ENCODE measurements at places on chromosomes 3 and 15. TPM values are rescaled to one million over a fixed set of nuclear protein-coding genes. Genes with fewer than 3 reads are reported as not detected.

Gene CKMT1B
- total RNA-seq: 98.6 TPM

DNA sequence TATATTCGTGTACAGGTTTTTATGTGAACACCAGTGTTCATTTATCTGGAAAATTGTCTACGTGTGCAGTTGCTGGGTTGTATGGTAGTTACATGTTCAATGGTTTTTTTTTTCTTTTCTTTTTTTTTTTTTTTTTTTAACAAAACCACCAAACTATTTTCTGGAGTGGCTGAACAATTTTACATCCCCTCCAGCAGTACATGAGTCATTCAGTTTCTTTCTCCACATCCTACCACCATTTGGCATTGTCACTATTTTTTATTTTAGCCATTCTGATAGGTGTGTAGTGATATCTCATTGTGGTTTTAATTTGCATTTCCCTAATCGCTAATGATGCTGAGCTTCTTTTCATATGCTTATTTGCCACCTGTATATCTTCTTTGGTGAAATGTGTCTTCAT, 256.3 kb upstream of the EOMES start:
- DNase-seq: no peak

DNA sequence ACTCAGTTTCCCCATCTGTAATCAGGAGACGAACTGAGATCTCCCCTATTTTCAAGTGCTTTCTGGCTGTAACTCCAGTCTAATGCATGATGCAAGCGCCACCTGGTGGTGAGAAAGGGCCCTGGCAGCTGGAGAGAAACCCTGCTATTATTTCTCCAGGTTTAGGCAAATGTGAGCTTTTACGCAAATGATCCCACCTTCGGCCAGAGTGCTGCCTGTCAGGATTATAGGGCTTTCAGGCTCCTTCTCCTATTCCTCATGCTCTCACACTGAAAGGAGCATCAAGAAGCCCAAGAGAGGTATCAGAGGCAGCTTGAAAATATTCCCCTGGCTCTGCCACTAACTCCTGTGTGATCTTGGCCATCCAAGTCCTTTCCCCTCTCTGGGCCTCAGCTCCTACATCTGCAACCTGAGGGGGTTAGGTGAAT, 93.9 kb upstream of the RASGRF1 start:
- peak; percentile 90 for DNase-seq

Gene ANKUB1
- total RNA-seq: 1.4 TPM

Gene TUSC7
- total RNA-seq: not detected

- no peak for DNase-seq
Measured at GRCh38 chr3:50157827-50158529, 2.9 kb downstream of the SEMA3F start.

GRCh38 chr3:141476033-141476432, 10.8 kb upstream of the RASA2 start:
- no peak for DNase-seq

DNA sequence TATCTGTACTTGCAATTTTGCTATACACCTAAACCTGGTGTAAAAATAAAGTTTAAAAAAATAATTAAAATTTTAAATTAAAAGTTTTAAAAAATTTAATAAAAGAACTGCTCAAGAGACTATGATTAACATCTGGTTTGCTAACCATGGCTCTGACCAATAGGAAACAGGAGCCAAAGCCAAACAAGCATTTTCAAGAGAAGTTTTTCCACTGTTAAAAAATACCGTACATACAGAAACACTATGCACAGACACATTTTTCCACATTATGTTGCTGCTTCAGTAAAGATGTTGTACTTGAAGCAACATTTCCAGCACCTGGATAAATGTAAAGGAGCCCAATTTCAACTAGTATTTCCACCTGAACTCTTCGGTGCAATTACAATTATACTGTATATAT, 543.9 kb upstream of the NAALADL2 start:
- DNase-seq: no peak

GRCh38 chr3:187736418-187736871, 8.8 kb downstream of the BCL6 start:
- no peak for DNase-seq

DNA sequence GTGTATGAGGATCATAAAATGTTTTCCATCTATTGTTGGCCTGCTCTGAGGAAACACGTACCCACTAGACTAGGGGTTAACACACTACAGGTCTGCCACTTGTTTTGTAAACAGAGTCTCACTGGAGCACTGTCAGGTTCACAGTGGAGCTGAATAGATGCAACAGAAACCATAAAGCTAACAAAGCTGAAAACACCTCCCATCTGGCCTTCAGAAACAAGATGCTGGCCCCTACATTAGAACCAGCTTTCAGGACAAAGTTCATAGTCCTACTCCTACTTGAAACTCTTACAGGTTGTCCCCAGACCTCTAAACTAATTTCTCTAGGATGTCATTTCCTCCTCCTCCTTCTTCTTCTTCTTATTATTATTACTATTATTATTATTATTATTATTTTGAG, 42.3 kb downstream of the SNX4 start:
- DNase-seq: no peak

- no peak for DNase-seq
Measured at GRCh38 chr3:108067768-108068167, 23.1 kb downstream of the CD47 start.

- DNase-seq: no peak
Measured at GRCh38 chr3:42763021-42763420, 10.0 kb downstream of the CCDC13 start.

DNA sequence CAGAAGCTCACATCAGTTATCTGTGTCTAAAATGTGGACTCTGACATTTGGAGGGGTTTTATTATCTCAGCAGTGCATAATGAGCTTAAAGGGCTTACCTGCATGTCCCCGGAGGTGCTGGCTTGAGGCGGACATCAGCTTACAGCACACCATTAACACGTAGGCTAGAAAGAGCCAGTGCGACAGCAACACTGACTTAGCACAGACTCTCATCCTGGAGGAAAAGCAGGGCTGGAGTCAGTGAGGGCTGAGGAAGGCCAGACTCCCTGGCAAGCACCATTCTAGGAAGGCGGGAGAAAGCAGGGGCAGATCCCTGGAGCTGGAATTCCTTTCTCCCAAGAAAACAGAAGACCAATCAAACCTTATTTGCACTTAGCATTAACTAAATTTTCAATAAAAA, 51.7 kb downstream of the TAFA4 start:
- DNase-seq: no peak

Gene SPATA12
- total RNA-seq: not detected

DNA sequence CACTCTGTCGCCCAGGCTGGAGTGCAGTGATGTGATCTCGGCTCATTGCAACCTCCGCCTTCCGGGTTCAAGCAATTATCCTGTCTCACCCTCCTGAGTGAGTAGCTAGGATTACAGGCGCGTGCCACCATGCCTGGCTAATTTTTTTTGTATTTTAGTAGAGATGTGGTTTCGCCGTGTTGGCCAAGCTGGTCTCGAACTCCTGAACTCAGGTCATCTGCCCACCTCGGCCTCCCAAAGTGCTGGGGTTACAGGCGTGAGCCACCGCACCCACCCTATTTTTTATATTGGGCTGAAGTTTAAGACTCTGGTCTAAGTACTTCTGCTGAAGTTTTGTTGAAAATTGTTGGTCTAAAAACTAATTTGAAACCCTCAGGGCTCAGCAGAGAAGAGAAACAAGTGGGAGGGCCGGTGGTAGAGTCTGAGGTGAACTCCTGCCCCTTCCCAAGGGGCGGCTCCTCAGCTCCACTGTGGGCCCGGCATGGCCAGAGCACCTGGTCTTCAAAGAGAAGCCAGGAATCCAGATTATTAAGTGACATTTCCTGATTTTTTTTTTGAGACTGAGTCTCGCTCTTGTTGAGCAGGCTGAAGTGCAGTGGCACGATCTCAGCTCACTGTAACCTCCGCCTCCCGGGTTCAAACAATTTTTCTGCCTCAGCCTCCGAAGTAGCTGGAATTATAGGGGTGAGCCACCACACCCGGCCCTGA, 4.0 kb downstream of the HDAC11 start:
- no peak for DNase-seq

DNA sequence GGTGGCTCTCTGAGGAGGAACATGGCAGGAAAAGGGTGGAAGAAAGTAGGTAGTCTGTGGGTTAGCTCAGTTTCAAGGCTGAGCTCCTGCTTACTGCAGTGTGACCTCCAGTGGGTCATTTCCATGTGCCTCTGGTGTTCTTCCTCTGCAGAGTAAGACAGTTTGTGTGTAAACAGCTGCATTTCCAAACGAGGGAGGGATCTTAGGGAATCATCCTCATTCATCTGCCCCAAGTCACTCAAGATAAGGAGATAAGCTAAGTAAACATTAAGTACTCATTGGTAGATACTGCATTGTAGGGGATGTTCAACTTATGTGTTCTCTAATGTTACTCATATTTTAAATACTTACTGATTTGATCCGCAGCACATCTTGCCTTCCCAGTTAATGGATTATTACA, 83.6 kb downstream of the CLSTN2 start:
- no peak for DNase-seq

GRCh38 chr3:142875583-142876207, 13.2 kb downstream of the PCOLCE2 start:
- DNase-seq: no peak

DNA sequence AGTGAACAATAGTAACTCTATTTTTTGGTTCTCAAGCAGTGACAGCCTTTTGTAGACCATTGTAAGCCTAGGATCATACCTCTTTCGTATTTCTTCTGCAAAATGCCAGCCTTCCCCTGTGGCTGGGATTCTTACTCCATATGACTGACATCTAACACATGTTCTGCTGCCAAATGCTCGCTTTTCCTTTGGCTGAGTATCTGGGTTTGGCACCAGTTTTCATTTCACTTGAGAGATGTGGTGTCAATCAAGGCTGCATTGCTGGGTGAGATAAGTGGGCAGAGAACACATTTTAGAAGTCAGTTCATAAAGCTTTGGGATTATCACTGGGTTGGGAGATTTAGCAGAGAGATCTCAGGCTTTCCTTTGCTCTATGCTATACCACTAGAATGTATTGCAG, 514.7 kb upstream of the SGO1 start:
- DNase-seq: no peak

DNA sequence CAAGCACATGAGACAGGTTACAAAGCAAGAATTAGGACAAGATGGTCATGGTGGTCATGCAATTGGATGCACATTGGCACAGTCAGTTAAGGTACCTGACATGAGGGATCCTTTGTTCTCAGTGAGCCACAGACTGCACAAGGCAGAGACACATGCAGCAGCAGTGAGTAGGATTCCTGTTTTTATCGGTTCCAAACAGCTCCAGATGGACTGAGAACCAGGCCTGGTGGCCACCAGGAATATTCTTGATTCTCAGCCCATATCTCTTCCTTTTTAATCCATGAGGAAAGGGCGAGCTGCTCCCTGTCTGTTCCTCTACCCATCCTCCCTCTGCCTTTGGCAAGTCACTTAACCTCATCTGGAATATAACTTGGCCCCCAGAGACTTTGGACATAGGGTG, 410.8 kb downstream of the GAP43 start:
- DNase-seq: no peak

GRCh38 chr15:74384881-74385643, 17.6 kb upstream of the CYP11A1 start:
- no peak for DNase-seq

GRCh38 chr3:37053753-37054152, 60.4 kb downstream of the MLH1 start:
- DNase-seq: no peak

GRCh38 chr3:58568572-58569286, 8.5 kb downstream of the FAM107A start:
- DNase-seq: peak; percentile 75

GRCh38 chr3:191802671-191803070, 341.7 kb downstream of the PYDC2 start:
- no peak for DNase-seq

Gene SLC6A20
- 6.4 TPM for total RNA-seq

DNA sequence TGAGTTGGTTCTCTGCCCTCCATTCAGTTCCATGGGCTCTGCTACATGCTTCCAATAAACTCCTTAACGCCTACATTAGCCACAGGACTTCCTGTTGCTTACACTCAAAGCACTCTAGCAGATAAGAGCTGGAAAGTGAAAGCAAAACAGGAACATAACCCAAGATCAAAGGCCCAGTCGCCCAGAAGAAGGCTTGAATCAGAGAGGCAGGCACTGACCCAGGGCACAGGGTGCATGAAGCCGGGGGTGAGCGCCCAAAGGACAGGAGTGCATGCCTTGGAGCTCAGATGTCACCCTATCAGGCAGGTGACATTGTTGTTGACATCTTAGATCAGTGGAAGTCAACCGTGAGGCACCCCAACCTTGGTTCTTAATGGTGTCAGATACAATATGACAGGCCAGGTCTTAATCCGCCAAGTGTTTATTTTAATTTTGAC, 235.1 kb downstream of the UACA start:
- no peak for DNase-seq

Gene ARPP21
- 99.2 TPM for total RNA-seq

Gene CEMIP
- 10.5 TPM for total RNA-seq

DNA sequence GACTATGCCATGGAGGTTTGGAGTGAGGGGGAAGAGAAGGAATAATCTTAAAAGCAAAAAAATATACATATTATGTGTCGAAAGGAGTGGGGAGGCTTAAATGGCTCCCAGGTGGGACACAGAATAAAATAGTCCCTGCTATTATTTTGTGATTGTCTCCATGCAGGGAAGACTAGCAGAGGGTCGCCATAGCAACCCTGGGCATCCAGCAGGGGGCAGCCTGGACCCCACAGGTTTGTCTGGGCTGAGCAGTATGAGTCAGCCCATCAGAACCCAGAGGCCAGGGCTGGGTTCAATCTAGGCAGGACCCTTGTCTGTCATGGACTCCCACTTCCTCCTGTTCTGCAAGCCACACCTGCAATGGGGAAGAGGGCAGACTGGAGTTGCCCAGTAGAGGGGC, 17.6 kb upstream of the LINGO1 start:
- DNase-seq: no peak

Gene ADAMTSL3
- 12.6 TPM for total RNA-seq

DNA sequence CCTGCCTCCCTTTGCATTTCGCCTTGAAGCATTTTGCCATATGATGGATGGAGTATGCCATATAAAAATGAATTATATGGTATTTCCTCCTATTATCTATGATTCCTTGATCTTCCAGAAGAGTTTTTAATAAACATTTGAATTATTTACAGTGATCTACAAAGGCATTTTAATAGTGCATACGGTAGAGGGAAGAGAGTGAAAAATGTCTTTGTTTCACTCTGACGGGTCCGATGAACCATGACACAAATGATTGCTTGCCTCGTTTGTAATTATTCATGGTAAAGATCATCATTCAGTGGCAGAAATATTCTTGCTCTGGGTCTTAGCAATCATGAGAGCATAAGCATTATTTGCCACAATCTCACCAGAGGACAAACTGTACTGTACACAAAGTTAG, 1010.9 kb downstream of the NTRK3 start:
- no peak for DNase-seq

- no peak for DNase-seq
Measured at GRCh38 chr3:140540262-140540661, 137.6 kb upstream of the TRIM42 start.

DNA sequence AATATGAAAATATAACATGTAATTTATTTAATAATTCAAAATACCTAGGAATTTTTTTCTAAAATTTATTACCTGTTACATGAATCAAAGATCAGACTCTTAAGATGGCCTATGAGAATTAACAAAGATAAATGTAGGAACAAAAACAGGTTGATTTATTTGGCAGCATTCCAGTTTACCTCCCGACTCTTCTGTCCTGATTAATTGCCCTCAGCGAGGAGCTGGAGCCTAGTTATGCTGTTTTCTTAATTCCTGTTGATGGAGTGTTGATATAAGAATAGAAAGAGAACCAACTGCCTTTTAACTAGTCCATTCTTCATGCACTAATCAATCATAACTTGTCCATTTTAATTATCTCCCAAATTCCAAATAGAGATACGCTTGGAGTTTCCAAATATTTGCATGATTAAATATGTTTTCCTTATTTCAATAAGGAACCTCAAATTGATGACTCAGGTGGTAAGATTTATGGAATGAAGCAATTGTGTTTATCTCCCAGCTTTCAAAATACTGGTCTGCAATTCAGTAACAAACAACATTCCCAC, 10.6 kb upstream of the CPB1 start:
- DNase-seq: no peak
